GM04504 (cell line): ENCODE measurements at places on chromosomes 5 and 9.

DNA sequence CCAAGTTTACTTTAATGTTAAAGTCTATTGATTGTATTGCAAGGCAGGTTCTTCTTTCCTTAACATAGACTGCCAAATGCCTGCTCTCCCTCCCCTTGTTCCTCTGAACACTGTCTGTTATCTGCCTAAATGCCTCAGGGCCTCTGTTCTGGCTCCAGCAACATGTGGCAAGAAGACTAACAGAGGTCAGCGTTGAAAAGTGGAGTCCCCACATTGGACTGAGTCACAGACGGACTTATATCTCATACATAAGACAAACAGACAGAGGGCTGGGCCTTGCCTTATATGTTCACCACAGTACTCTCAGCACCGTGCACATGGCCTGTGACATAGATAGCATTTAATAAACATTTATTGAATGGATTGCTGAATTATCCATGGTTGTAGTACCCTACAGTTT, 91.4 kb downstream of the TSSK1B start:
- DNase-seq: no peak

- DNase-seq: no peak
These were observed 576.9 kb downstream of the BNC2 start for GRCh38 chr9:16293610-16294009.

- DNase-seq: no peak
These were observed 5.1 kb downstream of the IGFBPL1 start for GRCh38 chr9:38419181-38419580.

GRCh38 chr5:73960023-73960422, 334.0 kb downstream of the ARHGEF28 start:
- no peak for DNase-seq

DNA sequence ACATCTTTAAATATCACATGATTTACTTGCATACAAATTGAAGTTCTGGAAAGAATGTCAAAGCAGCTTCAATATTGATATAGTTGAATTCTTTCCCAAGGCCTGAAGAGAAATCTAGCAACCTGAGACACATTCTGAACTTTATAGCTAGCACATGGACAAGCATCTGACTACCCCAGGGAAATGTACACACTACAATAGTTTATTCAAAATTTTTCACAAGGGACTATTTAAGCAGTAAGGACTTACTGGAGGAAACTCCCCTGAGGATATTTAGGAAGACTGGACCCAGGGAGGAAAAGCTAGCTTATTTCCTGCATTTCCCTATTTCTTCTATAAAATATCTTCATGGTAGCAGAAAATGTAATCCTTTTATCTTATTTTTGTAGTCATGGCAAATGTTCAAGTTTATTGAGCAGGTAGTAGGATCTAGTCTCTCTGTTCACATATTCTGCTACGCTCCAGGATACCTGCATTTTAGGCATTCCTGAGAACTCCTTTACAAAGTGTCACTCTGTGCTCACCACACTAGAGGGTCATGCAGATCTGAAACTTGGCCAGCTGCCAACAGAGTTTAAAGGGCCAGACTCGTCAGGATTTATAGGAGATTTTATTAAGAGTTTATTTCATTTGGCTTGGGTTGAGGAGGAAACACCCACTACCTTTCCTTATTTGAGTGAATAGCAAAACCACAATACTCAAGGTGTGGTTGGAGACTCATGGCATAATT, 348.4 kb upstream of the FTMT start:
- no peak for DNase-seq

- DNase-seq: no peak
These were observed 641.6 kb downstream of the NR2F1-AS1 start for GRCh38 chr5:92939428-92939827.

GRCh38 chr5:135134691-135135381, 100.8 kb upstream of the PITX1 start:
- DNase-seq: no peak

DNA sequence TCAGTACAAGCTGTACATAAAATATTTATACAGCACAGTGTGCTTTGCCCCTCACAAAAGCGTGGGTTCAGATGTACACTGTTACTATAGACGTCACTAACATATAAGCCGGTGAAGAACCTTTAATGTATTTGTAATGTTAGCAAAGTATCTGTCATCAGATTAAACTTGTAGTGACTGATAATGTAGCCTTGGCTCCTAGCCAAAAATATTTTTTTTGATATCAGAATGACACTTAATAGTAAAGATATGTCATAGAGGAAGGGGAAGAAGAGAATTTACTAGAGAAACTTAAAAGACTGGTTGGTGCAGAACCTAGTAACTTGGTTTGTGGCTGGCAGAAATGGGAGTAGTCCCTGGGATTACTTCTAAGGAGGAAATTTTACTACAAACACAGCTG, 258.7 kb upstream of the DMRT1 start:
- DNase-seq: no peak

DNA sequence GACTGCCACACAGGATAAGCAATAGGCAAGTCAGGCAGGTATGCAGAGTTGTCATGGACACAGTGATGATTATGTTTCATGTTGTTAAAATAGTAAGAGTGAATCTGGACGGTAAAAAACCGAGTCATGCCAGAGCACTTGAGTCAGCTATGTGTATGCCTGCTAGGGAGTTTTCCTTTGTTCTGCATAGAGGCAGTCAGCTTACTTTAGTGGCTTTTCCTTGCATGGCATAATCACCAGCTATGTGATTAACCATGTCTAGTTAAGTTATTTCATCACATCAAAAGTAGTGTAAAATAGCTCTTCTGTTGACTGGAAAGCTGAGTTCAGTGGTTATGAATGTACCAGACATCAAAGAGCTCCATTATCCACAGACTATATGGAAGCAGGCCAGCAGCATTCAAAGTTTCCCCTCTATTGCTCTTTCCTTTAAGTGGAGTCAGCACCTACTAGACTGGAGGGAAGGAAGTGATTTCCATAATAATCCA, 989.8 kb downstream of the TLE1 start:
- no peak for DNase-seq

DNA sequence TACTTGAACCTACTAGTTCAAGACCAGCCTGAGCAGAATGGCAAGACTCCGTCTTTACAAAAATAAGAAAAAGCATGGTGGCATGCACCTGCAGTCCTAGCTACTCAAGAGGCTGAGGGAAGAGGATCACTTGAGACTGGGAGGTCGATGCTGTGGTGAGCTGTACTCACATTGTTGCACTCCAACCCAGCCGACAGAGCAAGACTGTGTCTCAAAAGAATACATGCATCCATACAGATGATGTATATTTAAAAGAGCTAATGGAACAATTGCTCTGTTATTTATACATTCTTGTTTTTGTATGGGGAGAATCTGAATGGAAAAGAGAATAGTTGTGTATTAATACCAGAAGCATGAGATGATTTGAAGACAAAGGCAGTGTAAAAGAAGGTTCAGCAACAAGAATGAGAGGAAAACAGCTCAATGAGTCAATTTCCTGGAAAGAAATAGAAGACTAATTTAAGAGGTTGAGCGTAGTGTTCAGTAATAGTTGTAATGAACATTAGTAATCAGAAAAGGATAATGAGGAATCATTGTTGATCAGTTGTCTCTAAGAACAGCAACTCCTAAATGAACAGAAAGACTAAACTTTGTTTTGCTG, 1.9 kb upstream of the LRRC70 start:
- no peak for DNase-seq

GRCh38 chr9:27676827-27677226, 103.5 kb upstream of the C9orf72 start:
- no peak for DNase-seq

- DNase-seq: no peak
These were observed 61.1 kb downstream of the OXCT1 start for GRCh38 chr5:41809128-41809527.

DNA sequence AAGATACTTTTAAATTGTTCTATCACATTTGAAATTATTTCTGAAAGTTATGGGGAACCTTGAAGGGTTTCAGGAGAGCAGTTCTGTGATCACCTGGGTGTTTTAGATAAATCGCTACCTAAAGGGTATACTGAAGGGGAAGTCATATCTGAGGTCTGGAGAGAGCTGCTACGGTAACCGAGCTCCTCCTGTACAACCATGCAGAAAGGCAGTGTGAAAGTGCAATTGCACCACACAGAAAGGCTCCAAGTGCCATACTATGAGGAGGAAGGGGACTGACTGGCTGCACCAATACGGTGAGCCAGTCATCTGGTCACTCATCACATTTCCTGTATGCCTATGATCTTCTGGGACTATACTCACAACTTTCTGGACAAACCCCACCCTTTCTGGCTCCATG, 241.4 kb upstream of the SLC24A2 start:
- no peak for DNase-seq

- no peak for DNase-seq
These were observed 148.0 kb downstream of the CEMIP2 start for GRCh38 chr9:71620331-71620730.

DNA sequence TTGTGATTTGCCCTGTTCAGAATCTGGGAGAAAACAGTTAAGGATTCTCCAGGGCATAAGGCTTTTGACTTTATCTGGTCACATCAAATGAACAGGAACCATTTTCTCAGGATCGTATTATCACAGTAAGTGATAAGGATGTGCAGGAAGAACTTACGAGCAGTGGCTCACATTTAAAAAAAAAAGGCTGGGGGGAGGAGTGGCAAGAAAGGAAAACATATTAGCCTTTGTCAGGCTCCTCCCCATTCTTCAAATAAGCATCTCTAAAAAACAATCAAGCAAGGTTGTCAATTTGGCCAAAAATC, 234.3 kb upstream of the TMEM161B start:
- DNase-seq: no peak

GRCh38 chr5:120103495-120103894, 360.6 kb upstream of the PRR16 start:
- no peak for DNase-seq

DNA sequence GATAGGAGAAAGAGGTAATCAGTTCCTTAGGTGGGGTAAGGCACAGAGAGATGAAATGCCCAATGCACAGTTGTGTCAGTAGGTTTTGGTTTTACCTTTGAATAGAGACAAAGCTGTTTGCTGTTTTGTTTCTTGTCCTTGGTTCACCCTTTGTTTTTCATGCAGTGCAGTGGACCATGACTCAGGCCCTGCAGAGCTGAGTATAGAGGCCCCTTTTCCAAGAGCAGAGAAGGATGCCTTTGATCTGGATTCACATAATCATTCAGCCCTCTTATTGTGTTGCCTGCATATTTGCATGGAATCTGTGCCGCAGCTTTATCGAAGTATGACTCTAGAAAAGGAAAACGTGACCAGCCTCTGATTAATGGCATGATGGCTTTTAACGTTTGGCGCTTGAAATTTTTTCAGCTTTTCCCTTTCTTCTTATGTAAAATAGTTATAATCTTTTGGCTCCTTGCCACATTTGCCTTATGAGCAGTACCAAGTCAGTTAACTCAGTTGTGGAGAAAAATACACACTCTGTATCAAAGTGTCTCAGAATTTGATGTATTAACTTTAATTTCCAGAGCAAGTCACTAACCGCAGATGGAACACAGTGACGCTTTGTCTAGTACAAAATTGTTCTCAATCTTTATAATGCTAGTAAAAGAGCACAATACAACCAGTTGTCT, 197.6 kb downstream of the KDM4C start:
- no peak for DNase-seq

DNA sequence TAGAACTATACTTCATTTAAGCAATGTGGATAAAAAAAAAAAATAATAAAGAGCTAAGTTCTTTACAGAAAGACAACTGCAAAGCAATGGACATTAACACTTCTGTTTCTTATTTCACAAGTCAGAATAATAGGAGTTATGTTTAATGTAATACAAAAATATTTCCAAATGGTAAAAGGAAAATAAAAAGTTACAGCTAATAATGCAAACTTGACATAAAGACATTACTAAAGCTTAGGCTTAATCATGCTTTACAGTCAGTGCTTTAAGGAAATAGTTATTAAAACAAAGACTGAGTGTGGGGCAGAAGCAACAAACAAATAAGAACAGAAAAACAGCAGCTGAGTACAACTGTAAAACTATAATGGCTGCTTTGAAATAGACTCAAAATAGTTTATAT, 56.7 kb downstream of the ZFR start:
- no peak for DNase-seq

- peak; percentile 94 for DNase-seq
These were observed 148.2 kb upstream of the KLF4 start for GRCh38 chr9:107637421-107638420.

GRCh38 chr5:113058269-113058668, 81.7 kb downstream of the DCP2 start:
- no peak for DNase-seq

DNA sequence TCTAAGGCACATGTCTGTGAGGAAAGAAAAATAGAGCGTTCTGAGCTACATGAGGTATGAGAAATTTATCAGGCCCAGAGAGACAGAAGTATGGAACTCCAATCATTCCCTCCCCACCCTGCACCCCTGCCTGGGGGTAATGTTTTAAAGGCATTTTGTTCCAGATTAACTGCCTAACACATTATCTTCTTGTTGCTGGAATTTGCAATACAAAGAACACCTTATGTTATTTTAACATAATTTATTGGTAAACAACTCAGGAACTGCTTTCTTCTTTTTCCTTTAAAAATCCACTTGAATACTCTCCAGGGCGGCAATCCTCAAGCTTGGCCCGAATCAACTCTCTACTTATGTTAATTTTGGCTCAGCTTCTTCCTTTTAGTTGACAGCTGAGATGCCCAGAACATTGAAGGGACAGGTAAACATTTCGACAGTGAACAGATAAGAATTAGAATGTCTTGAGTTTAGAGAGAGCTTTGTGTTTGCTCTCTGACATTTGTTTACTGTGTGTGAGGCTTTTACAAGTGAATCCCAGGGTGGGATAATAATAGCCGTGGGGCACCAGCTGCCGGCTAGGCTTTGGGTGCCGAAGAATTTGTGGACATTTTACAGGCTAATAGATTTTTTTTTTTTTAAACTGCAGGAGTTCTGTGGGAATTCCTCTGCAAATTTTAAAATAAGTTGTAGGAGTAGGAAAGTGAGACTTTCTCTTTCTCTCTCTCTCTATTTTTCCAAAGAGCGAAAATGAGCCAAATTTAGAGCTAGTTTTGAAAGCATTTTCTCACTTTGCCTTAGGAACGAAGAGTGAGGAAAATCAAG, 96.4 kb upstream of the TAF11L2 start:
- DNase-seq: no peak

DNA sequence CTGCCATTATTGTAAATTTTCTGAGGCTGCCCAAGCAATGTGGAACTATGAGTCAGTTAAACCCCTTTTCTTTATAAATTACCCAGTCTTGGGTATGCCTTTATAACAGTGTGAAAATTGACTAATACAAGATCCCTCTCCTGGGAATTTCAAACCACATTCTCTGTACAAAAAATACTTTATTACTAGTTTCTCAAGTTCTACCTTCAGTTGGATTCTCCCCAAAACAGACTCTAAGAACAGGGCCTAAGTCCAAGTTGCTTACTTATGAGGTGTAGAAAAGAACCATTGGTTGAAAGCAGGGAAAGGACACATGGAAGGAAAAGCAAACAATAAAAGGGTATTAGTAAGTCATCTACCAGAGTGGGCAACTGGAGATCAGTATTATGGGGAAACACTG, 343.2 kb downstream of the TMEM232 start:
- no peak for DNase-seq

DNA sequence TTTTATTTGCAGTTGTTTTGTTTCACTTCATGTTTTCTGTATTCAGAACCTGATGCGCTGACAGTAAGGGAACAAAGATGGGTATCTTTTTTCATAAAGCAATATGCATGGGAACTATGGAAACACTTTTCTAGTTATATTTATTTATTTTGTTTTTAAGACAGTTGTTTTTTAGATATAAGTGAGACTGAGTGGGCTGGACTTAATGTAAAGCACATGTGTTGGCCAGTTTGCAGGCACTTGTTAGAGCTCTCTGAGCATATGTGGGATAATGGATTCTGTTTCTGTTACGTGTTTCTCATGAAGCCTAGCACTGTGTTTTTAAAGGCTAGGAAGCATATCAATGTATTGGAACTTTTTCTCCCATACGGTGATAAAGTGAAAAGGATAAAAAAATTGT, 164.1 kb downstream of the PRR16 start:
- no peak for DNase-seq

- no peak for DNase-seq
These were observed 72.0 kb upstream of the FER start for GRCh38 chr5:108675736-108676135.
